ENCODE measurements at places on chromosomes 16 and 17.

GRCh38 chr16:61309386-61309785 lies 726.9 kb downstream of the CDH8 start:
- no peak for DNase-seq

GRCh38 chr16:7037495-7037894 lies 295.1 kb upstream of the RBFOX1 start:
- DNase-seq, result no peak

DNA sequence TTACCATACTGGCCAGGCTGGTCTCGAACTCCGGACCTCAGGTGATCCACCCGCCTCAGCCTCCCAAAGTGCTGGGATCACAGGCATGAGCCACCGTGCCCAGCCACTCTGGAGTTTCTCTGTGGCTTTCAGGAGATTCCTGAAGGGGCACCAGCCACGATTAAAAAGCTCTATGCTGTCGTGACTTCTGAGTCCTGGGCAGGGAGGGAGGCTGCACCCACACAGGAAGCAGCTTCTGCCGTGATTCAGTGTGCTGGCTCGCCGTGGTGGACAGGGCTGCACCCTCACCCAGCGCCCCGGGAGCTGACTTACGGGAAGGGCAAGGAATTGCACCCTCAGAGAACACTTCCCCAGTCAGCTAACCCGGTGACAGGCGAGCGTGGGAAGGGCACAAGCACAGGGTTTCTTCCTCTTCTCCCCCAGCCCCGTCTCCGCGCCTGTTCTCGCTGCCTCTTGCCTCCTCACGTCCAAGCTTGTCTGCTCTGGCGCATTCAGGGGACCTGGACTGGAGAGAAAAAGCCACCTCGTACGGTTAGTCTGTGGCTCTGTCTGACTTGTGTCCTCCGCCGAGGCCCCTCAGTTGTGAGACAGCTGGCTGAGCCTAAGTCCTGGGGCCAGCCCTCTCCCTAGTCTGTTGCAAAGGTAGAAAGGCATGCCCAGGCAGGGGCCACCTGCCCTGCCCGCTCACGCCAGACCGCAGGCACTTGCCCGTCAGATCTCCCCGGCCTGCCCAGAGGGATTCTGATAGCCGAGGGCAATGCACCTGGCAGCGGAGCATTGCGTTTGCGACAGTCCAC lies 145.0 kb downstream of the SEC14L1 start:
- peak; percentile 38 for DNase-seq

DNA sequence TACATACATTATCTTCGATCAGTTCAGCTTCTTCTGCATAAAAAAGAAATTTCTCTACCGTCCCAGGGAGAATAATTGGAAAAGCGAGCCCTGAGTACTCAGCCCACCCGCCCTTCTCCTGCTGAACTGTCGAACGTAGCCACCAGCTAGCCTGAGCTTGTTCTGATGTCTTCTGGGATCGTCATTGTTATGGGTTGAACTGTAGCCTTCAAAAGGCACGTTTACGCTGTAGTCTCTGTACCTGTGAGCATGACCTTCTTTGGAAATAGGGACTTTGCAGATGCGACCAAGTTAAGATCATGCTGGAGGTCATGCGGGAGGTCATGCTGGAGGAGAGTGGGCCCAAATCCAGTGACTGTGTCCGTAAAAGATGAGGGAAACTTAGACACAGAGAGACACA lies 86.2 kb downstream of the CMIP start:
- DNase-seq, result no peak

All from BE2C (cell line).